ENCODE measurements at places on chromosomes 4 and X.

- no peak for DNase-seq
Observed at GRCh38 chr4:80926446-80926845, 104.1 kb upstream of the BMP3 start.

- no peak for DNase-seq
Observed at GRCh38 chr4:86451560-86452330, 91.9 kb upstream of the MAPK10 start.

- DNase-seq, result no peak
Observed at GRCh38 chr4:94459462-94460161, 7.9 kb downstream of the PDLIM5 start.

DNA sequence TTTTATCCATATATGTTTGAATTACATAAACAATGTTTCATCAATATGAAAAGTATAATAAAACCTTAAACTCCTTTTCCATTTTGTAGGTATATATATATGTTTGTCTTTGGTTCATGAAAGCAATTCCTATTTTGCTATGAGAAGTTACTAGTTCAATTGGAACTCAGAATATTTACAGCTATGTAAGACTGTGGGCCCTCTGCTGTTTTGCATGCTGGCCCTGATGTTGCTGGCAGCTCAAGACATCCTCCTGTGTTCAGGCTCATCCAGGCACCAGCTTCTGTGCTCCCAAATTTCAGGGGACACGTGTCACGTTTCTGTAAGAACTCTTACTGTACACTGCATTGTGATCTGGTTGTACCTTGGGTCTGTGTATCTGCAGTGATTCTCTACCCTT is 38.7 kb upstream of the OTUD4 start:
- no peak for DNase-seq

DNA sequence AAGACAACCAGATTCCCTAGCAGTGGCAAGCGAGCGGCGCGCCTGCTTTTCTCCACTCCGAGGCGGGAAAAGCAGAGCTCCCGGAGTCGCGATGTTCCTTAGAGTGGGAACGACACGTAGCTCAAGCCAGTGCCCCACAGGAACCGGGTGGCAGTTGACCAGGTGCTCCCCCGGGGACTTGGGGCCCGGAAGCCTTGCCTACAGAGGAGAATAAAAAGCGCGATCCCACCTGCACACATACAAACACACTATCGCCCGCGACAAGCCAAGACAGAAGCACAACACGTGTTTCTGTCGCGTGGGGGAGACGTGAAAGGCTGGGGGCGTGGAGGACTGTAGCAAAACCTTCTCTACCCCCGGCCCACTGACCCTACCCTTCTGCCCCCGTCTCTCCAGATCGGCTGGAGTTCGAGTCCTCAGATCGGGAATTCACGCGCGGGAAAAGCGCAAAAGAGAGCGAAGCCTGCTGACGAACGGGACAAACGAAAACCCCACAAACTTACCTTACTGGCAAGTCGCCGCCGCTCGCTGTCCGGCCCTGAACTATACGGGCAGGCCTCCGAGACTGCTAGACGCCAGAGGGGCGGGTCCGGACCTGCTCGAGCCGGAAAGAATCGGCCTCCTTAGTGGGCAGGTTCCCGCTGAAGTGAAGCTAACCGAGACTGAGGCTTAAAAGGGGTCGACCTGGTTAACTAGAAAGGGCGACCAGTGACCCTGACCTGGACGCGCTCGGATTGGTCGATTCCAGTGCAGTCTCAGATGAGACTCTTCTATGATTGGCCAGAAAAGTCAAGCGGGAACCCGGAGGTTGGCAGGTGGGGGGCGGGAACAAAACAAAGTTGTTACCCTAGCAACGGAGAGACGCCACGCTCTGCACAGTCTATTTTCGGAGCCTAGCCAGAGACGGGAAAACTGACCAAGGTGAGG is at the start of the genes DNAAF6 and NUP62CL:
Gene DNAAF6 (plus strand): TSS at position 842 of the 927 bp plus-strand sequence. CDS start 6,265 bp downstream, outside the sequence.
Gene NUP62CL (minus strand): TSS at position 664 of the 927 bp plus-strand sequence. CDS start 31,287 bp downstream, outside the sequence.
- DNase-seq, result peak; percentile 28

- DNase-seq, result no peak
Observed at GRCh38 chr4:148061795-148062194, 329.9 kb downstream of the ARHGAP10 start.
